ENCODE measurements at places on chromosomes 2 and 18.

DNA sequence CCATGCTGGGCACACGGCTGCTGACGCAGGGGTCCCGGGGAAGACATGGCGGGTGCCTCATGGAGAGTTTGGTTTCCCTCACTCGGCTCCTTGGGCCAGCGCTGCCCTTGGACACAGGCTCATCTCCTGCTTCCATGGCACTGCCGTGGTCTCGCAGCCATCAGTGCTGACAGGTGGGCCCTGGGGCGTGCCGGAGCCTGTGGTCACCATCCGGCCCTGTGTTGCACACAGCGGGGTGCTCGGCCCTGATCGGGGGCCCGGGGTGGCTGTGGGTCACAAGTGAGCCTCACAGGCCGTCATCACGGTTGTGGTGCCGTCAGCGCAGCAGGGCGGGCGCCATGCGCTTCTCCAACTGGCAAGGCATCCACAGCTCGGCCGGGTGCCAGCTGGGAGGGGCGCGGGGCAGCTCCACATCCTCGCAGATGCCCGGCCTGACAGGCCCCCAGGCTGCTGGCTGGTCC lies 582 bp downstream of the RTP5 start:
- no peak for DNase-seq

GRCh38 chr2:1137913-1138391 lies 187.3 kb downstream of the SNTG2 start:
- DNase-seq = no peak

- no peak for DNase-seq
Observed at GRCh38 chr2:8457092-8457481, 224.8 kb upstream of the ID2 start.

GRCh38 chr2:25105336-25106085 lies 62.9 kb downstream of the POMC start:
- DNase-seq = no peak

DNA sequence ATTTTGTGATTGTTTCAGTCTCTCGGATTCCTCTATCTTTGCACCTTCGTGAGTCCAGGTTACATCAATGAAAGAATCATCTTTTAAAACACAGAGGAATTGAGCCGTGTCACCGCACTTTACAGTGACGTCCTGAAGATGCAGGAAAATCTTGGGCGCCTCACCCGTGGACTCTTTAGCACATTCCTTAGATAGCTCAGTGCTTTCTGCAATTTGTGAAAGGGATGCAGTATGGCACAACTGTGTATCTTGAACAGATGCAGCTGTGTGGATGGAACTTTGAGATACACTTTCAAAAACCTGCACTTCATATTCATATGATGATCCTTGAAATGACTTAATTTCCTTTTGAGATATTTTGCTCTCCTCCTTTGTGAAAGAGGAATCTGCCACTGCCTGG lies 50.9 kb downstream of the TTN start:
- DNase-seq = no peak

DNA sequence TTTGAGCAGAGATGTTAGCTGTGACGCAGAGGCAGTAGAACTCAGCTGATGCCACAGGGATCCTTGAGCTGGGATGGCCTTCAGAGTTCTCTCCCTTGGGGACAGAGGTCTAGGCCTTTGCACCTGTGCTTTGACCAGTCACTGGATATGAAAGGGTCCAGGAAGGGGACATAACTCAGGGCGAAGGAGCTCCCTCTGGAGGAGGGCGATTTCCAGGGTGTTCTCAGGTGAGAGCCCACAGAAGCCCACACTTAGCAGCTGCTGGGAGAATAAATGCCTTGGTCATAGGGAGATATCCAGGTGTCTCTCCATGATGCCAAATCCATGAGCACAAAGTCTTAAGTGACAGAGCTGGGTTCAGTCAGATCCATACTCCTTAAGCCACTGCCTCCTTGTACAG lies 369.2 kb downstream of the NYAP2 start:
- DNase-seq = no peak

DNA sequence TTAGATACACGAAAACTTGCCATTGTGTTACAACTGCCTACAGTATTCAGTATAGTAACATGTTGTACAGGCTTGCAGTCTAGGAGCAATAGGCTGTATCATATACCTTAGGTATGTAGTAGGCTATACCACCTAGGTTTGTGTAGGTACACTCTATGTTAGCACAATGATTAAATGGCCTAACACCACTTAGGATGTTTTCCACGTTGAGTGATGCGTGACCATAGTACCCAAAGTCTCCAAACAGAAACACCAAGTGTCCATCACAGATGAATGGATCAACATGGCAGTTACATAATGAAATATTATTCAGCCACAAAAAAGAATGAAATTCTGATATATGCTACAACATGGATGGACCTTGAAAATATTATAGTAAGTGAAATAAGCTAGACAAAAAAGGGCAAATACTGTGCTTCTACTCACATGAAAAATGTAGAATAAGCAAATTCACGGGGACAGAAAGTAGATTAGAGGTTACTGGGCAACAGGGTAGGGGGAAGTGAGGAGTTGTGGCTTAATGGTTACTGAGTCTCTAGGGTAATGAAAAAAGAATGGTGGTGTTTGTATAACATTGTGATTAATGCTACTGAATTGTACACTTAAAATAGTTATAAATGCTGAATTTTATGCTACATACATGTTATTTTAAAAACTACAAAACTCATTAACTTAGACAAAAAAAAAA lies 62.6 kb downstream of the TMEM131 start:
- DNase-seq = no peak

GRCh38 chr18:6929370-6930102 lies 188.1 kb downstream of the LAMA1 start:
- no peak for DNase-seq
